Foreskin keratinocyte (primary cell): ENCODE measurements at places on chromosomes 2 and 18.

- no peak for DNase-seq
Measured at GRCh38 chr2:241252778-241253475, 62.5 kb downstream of the HDLBP start.

GRCh38 chr18:1892191-1892590 lies 679.1 kb downstream of the METTL4 start:
- no peak for DNase-seq

GRCh38 chr2:235911633-235912233 lies 256.5 kb downstream of the GBX2 start:
- no peak for DNase-seq

GRCh38 chr18:27996801-27997272 lies 180.1 kb downstream of the CDH2 start:
- peak; percentile 61 for DNase-seq

GRCh38 chr2:231708773-231709635 lies 679 bp downstream of the PTMA start:
- no peak for DNase-seq

- DNase-seq, result peak; percentile 50
Measured at GRCh38 chr2:223041527-223042109, 10.4 kb upstream of the KCNE4 start.

DNA sequence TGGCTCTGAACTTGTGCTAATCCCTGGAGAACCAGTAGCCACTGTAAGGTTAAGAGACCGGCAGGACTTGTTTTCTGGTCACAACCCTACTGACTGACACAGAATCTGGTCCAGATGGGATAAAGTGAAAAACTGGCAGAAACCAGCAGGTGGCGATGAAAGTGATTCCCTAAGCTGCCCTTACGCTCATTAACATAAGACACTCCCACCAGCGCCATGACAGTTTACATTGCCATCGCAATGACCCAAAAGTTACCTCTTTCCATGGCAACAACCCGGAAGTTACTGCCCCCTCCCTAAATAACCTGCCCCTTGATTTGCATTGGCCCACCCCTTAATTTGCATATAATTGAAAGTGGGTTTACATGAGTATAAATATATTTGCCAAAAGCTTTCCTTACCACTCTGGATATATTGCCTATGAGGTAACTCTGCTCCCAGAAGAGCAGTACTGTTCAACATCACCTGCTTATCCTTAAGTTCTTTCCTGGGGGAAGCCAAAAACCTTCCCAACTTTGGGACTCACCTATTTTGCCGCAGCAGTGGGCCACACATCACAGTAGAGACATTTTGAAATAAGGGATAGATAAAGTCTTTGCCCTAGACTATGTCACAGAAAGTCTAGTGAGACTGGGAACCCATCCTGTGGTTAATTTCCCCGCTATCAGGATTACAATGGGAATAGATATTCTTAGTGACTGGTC lies 35.8 kb upstream of the AFF3 start:
- peak; percentile 20 for DNase-seq

GRCh38 chr2:159683817-159684216 lies 28.5 kb upstream of the MARCHF7 start:
- no peak for DNase-seq

DNA sequence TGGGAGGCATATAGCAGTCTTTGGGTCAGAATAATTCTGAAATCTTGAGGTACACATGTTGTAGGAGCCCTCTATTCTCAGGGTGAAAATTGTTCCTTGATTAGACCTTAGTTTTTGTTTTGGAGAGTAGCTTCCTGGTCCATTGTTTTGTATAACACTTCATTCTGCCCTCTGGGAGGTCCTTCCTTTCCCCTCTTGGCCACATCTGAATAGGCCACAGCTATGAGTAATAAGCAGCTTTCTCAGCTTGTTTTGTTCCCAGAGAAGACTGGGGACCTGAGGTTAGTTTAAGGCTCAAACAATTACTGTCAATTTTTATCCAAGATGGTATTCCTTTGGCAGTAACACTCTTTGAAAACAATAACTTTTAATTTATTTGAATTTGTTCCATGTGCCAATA lies 72.6 kb upstream of the NOL4 start:
- DNase-seq, result no peak

DNA sequence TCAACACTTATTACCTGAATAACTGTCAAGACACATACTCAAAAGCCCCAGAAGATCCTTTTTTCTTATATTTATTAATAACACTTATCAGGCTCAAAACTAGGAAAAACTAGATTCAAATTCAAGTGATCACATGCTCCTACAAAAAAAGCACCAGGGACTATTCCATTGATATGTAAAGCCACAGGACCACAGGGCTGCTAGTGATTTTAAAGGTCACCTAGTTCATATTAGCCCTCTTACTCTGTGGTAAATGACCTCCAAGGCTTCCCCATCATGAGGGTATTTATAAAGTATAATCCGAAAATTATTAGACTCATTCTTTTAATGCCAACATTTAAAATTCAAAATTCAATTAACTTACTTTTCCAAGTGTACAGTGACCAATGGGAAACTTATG lies 52.5 kb downstream of the LRPPRC start:
- DNase-seq, result no peak

DNA sequence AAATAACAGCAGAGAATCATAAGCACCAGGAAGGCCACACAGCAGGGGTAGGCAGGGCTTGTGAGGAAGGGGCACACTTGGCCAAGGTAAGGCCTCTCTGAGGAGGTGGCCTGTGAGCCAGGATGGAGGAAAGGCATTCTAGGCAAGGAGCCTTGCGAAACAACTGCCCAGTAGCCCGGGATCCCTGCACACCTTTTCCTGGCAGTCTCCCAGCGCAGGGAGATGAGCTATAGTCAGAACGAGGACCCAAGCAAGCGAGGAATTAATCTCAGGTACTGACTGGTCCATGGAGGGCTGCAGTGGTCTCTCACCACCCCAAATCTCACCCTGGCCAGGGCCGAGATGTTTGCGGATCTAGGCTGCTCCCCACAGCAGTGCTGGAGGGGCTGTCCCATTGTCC lies 64.9 kb upstream of the STPG4 start:
- no peak for DNase-seq

DNA sequence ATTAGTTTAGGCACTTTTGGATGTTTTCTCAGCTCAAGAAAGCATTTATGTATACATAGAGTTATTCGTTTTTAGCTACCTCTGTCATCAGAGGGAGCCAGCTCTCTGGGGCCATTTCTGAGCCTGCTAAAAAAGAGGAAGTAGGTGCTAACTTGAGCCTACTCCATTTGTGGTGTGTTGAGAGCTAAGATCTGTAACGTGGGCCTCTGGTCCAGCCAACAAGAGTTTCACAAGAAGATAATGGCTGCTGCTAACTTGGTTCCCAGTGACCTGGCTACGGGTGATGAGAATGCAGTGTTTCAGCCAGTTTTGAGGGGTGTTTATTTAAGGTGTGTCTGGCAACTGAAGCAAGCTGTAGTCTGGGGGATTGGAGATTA lies 182.5 kb downstream of the PRKCE start:
- DNase-seq, result no peak

DNA sequence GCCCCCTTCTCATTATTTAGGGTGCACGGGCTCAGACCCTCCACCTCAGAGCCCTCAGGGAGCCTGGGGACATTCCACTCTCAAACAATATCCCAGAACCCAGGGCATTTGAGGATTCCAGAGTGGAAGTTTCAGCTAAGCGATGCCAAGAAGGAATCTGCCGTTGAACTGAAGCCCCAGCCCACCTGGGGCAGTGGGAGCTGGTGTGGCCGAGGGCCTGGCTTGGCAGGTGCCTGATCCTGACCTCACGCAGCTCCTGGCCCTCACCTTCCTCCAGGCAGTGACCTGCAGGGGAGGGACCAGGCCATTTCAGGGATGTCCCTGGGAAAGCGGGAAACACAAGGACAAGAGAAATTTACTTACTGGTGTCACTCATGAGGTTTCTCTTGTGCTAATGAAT lies 58.2 kb downstream of the ACKR3 start:
- DNase-seq, result no peak

DNA sequence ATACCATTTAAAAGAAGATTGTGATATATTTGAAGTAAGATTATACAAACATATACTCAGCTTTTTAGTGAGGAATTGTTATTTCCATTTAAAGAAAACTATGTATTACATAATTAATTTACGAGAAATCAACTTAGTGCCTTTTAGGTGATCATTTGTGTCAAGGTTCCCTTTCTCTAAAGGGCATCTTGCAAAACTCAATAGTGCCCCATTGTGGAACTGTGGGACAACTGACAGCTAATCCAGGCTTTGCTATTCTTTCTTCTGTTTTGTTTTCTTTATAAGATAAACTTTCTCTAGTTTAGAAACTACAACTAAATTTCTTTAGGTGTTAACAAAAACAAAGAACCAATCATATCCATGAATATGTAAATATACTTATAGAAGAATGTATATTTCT lies 24.3 kb upstream of the VIT start:
- DNase-seq, result no peak

- no peak for DNase-seq
Measured at GRCh38 chr18:42087235-42087634, 132.2 kb downstream of the PIK3C3 start.

DNA sequence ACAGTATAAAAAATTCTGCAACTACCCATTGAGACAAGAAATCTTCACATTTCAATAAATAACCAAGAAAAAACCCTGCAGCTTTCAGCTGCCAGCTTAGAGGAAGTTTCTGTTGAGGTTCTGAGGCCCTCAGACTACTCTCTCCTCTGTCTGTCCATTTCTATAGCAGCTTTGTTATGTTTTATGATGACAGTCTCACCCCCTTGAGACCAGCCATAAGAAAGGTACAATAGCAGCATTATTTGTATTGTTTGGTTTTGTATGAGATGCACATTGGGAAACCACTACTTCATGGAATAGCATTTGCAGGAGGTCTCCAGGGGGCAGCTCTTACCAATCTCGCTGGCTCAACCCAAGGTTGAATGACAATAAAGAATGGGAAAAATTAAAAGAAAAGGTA lies 334.6 kb upstream of the VRK2 start:
- no peak for DNase-seq

DNA sequence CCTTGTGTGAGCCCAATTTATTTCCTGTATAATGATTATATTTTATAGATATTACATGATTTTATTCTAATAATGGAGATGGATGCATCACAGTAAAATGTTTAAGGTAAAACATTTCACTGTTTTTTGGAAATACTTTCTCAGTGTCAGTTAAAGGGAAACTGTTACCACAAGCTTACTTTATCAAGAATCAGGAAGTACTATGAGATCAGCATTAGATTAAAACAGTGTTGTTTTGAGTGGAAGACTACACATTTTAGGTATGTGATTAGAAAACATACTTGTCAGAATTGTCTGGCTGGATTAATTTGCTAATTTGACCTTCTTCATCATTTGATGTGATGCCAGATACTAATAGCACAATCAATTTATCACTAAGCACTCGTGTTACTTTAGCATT lies at the start of gene HRH4:
Gene HRH4, plus strand, starts transcription at position 250 of the 400 bp plus-strand sequence. Its CDS starts 92 bp downstream, at position 342.
- no peak for DNase-seq
